ENCODE measurements at places on chromosomes 6 and 20.

GRCh38 chr6:130943738-130944137 is 116.5 kb downstream of the SMLR1 start:
- no peak for DNase-seq

DNA sequence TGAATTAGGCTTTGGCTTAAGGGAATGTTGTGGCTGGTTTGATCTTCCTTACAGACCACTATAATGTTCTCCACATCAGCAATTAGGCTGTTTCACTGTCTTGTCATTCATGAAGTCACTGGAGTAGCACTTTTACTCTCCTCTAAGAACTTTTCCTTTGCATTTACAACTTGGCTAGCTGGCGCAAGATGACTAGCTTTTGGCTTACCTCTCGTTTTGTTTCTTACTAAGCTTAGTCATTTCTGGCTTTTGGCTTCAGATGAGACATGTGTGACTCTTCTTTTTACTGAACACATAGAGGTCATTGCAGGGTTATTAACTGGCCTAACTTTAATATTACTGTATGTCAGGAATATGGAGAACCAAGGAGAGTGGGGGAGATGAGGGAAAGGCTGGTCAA is 143.2 kb downstream of the PTCHD4 start:
- DNase-seq = no peak

- peak; percentile 60 for DNase-seq
Observed at GRCh38 chr6:139323511-139324300, 31.9 kb upstream of the TXLNB start.

- DNase-seq = no peak
Observed at GRCh38 chr6:6716998-6717763, 128.7 kb downstream of the LY86 start.

GRCh38 chr6:15952231-15953151 is 176.4 kb upstream of the MYLIP start:
- no peak for DNase-seq

DNA sequence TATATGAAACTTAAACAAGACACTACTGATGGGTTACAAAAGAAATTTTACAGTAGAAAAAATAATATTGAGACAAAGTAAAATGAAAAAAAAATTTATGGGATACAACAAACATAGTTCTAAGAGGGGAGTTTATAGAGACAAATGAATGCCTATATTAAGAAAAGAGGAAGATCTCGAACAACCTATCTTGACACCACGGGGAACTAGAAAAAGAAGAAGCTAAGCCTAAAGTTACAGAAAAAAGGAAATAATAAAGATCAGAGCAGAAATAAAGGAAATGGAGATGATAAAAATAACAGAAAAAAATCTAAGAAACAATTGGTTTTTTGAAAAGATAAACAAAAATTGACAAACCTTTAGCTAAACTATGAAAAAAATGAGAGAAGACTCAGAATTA is 9.1 kb upstream of the ECHDC1 start:
- no peak for DNase-seq

DNA sequence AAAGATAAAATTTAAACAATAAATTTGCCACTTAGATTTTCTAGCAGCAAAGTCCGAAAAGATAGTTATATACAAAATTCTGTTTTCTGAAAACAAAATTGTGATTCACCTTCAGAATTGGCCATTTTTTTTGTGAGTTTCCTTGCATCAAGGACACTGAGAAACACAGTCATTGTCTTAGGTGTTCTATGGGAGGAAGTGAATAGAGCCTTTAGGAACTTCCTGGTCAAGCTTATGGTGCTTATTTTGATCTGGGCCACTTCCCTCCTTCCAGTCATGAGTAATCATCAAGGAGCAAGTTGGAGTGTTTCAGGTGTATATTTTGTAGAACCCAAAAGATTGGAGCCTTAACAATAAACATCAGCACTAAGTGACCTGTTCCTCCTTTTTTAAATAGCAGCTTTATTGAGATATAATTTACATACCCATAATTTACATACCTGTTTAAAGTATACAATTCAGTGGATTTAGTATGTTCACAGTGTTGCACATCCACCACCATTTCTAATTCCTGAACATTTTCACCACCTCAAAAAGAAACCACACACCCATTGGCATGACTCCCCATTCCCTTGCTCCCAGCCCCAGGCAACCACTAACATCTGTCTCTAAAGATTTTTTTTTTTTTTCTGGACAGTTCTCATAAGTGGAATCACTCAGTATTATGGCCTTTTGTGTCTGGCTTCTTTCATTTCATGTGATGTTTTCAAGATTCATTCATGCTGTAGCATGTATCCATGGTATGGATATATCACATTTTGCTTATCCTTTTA is 17.6 kb downstream of the TMEM74B start:
- DNase-seq = no peak
